ENCODE measurements at places on chromosomes 13 and 19. TPM values are rescaled to one million over a fixed set of nuclear protein-coding genes. Genes with fewer than 3 reads are reported as not detected.

DNA sequence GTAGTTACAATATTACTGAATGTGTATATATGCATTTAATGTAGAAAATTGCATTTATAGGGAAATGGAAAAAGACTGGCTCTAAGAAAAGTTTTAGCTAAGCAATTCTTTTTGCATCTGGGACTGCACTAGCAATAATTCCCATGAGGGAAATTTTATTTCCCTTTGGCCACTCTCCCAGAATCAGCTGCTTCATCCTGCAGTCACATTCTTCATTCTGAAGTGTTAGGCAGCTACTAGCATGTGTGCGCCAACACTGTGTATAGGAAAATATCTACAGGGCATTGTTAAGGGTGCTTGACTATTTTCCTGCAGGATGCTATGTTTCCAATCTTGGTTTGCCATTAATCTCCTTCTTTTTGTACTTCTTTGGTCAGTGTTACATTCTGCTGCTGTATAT lies 312.8 kb upstream of the PCDH20 start:
- DNase-seq = peak; percentile 89

DNA sequence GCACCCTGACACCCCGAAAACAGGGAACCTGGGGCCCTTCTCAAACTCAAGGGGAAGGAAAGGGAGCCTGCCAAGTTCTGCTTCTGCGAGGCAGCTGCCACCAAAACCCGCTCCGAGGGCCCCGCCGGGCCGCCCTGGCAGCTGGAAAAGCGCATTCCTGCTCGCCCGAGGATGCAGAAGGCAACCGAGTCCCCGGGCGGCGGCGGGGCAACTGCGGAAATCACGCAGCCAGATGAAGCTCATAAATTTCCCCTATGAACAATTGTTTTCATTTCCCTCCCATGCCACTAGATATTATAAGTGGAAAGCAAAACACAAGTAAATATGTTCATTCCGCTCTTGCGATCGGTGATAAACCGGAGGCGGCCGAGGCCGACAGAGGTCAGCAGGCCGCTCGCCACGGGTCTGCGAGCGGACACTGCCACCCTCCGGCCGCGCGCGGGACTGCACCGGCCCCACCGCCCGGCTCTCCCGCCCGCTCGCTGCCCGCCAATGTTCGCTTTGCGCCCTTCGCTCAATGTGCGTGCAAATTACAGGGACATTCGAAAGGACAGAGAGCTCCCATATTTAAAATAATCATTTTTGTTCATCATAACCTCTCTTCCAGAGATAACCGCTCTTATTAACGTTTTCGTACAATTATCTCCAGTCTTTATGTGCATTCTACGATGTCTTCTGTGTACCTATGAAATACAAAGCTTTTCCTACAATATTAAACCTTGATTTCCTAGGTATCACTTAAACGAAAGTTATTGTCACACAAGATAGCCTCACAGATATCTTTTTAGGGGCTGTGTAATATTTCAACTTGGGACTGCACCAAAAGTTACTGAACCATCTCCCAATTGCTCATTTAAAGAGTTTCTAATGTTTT lies 120.8 kb upstream of the ZNF507 start:
- DNase-seq = peak; percentile 54

DNA sequence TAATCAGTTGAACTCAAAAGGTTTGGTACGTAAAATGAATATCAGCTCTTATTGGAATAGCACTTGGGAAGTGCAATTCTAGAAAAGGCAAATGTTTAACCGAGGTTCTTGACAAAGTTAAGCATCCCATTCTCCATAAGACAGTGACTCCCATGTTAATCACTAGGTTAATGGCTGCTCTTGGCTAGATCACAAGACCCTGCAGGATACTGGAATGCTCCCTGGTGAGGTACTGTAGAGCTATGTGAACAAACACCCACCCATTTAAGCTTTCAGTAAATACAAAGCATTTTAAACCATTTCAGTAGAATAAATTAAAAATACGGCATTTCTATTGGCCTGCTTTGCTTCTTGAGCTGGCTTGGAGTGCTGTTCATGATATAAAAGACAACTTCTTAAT lies 56.5 kb downstream of the TDRD3 start:
- DNase-seq = no peak

The GIPC3 gene
- total RNA-seq = 0.24 TPM

- no peak for DNase-seq
These were observed 1073.8 kb downstream of the SLITRK5 start for GRCh38 chr13:88745011-88745410.

DNA sequence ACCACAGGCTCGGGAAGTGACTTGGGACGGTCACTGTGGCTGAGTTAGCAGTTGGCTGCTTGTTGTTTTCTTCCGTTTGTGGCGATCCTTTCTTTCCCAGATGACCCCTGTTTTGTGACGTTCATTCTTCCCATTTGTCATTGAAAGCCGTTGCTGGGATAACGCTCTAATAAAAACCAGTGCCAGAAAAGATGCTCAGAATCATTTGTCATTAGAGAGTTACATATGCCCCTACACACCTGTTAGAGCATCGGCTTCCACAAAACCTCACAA lies 39.3 kb upstream of the MCF2L start:
- no peak for DNase-seq

The GPC5 gene
- total RNA-seq = 1.4 TPM

The ELSPBP1 gene
- not detected for total RNA-seq

GRCh38 chr19:14561847-14562351 lies 10.0 kb downstream of the NDUFB7 start:
- peak; percentile 44 for DNase-seq

- no peak for DNase-seq
These were observed at the start of gene ATP4B for GRCh38 chr13:113657851-113658741. TSS of gene ATP4B (minus strand) at chr13:113658198. CDS start at chr13:113658144, 54 bp downstream.

GRCh38 chr19:15437355-15438123 lies 12.2 kb downstream of the WIZ start:
- DNase-seq = no peak

GRCh38 chr13:103607995-103608394 lies 541.8 kb upstream of the SLC10A2 start:
- no peak for DNase-seq

GRCh38 chr13:54606944-54607343 lies 1578.3 kb downstream of the OLFM4 start:
- DNase-seq = peak; percentile 54

DNA sequence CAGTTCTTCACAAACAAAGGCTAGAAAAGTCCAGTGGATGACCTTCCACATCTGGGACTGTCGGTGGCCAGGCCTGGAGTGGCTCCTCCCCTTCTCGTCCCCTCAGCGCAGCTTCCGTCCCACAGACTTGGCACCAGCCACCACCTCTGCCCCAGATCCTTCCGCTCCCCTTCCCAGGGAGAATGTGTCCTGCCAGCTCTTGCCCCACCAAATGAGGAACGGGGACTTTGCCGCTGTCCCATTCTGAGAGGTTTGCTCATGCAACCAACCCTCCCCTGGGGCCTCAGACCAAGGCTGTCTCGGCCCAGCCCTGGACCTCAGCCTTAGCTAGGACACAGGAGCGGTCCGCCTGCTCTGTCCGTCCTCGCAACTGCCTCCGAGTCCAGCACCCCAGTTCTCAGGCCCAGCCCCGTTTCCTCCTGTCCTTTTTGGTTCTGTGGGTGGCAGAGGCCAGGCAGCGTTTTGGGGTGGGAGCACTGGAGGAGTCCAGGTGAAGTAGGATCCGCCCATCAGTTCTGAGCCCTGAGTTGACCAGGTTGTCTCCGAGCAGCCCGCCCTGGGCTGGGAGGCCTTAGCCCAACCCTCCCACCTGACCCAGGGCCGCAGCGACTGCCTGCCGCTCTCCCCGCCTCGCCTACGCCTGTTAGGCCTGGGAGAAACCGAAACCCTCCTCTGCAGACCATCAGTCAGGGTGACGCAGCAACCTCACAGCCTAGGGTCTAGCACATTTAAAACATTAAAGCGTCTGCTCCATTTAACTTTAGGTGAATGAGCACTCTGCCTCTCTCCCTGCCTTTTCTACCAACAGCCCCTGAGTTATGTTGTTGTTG lies 284.3 kb downstream of the FOXO1 start:
- DNase-seq = no peak

The GIPR gene
- total RNA-seq = 0.72 TPM

GRCh38 chr13:112172641-112173251 lies 105.8 kb downstream of the SOX1 start:
- DNase-seq = no peak

DNA sequence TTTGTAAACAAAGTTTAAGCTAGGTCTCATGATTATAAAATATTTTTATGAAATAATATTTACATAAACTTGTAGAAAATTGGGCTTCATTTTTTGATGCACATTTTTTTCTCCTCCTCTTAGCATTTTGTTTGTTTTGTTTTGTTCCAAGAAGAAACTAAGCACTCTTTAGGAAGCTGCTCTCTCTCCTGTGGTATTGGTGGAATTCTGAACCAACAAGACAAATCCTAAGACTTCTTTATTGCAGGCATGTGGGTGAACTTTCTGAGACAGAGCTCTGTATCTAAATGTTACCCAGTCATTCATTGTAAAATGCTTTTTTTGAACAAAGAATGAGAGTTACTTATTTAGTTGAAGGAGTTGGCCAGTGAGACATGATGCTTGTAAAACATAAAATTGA lies 39.3 kb downstream of the LMO7 start:
- peak; percentile 30 for DNase-seq

DNA sequence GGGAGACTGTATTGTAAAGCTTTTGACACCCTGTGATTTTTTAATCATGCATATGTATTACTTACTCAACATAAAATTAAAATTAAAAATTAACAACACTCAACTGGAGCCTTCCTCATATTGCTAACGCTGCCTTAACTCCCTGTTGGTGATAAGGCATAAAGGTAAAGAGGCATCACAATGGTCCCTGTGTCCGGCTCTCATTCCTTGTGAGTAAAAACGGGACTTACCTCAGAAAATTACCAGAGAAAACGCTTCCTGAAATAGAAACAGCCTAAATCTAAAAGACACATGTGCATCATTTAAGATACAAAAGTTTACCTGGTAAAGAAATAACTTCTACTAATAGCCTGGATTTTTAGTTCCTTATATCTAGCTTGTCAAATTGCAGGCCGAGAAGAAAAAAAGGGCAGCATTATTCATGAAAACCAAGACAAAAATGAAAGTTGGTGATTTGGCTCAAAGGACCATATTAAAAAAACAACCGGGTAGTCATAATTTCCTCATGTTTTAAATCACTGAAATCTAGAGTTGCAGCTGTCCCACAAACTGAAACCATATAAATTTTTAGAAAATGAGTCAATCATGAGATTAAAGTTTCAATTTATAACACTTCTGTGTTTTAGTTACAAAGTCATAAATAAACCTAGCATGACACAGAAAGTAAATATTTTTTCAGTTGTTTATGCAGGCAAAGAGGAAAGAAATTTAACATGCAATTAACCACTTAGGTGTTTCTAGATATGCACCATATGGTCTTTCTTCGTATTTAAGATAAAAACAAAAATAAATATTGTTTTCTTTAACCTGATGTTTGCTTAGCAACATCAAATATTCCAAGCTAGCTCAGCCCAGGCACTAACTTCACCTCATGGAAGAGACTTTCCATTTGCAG lies 94.7 kb downstream of the MIPEP start:
- DNase-seq = no peak

The ZNF14 gene
- 20.5 TPM for total RNA-seq

DNA sequence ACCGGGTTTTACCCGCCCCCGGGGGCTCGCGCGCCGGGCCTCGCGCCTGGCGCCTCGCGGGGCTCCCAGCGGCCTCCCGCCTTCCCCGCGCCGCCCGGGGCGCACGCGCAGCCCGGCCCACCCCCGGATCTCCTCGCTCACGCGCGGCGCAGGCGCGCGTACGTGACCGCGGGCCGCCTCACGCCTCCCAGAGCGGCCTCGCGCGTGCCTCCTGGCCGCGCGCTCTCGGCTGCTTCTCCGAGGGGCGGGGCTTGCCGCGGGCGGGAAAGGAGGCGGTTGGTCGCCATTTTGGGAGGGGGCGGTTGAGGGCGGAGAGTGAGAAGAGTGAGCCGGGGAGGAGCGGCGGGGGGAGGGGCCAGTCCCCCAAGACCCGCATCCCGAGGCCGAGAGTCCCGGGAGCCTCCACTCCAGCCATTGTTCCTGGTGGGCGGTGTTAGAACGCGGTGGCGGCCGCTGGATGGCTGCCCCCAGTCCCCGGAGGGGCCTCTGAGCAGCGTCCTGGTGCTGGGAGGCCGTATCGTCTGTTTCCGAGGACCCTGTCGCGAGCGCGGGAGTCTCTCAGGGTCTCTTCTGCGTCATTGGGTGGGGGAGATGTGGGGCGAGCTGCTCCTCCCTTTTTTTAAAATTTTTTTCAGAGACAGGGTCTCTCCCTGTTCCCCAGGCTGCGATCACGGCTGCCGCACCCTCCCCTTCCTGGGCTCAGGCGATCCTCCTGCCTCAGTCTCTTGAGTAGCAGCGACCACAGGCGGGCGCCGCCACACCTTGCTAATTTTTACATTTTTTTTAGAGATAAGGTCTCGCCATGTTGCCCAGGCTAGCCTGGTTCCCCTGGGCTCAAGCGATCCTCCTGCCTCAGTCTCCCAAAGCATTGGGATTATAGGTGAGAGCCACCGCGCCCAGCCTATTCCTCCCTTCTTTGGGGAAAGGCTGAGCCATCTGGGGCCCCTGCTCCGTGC lies at the start of gene ZNF541:
Gene ZNF541, minus strand, starts transcription at position 78 of the 956 bp plus-strand sequence. CDS start 17,292 bp downstream, outside the sequence.
- DNase-seq = peak; percentile 80

- no peak for DNase-seq
These were observed 19.2 kb upstream of the ZC3H13 start for GRCh38 chr13:46071590-46072249.

The LMTK3 gene
- not detected for total RNA-seq

The RXFP2 gene
- total RNA-seq = 0.24 TPM

DNA sequence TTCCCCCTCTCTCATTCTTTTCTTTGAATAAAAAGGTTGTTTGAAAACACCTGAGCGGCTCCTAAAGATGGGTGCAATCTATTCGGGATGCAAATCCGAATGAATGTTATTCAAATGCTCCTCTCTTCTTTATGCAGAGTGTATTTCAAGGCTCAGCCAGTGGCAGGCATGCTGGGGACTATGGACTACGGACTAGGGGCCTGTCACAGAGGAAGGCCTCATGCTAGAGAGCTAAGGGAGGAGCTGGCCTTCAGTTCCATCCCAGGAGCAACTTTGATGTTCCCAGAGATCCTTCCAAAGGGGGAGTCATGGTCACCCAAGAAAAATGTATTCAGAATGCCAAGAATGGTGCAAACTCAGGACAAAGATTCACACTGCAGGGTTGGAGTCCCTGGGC lies 9.3 kb downstream of the ALOX5AP start:
- no peak for DNase-seq

The OSCAR gene
- 0.96 TPM for total RNA-seq

The ZNF439 gene
- 9.1 TPM for total RNA-seq

The PDX1 gene
- total RNA-seq = 2.6 TPM

GRCh38 chr13:25371158-25371874 lies 458 bp upstream of the ATP8A2 start:
- no peak for DNase-seq

The CPB2 gene
- not detected for total RNA-seq

DNA sequence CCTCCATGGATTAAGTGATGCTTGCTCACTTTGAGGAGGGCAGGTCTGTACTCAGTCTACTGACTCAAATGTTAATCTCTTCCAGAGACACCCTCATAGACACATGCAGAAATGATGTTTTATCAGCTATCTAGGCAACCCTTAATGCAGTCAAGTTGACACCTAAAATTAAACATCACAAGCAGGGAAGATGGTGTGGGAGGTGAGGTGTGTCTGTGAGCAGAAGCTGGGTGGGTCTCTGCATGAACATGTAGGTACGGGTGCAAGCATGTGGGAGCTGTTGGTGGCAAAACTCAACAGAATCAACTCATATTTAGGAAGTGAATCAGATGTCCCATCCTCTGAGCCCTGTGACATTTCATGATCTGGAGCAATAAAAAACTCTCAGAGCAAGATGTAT lies 249.2 kb upstream of the SGCG start:
- no peak for DNase-seq

The S1PR2 gene
- total RNA-seq = 19.0 TPM

All from umbilical cord (tissue), 2 donors.